Esophagus squamous epithelium (tissue), 5 donors: ENCODE measurements at places on chromosomes 5 and 9. TPM values are rescaled to one million over a fixed set of nuclear protein-coding genes. Genes with fewer than 3 reads are reported as not detected.

GRCh38 chr5:164735334-164735733, 1229.9 kb downstream of the MAT2B start:
- no peak for DNase-seq

- no peak for DNase-seq
Observed at GRCh38 chr9:69234683-69235082, 60.6 kb downstream of the TJP2 start.

Gene PCDHB5
- total RNA-seq, result 1.3 TPM

Gene GM2A
- total RNA-seq, result 114 TPM

GRCh38 chr5:43232943-43233833, 41.2 kb downstream of the NIM1K start:
- DNase-seq, result no peak

DNA sequence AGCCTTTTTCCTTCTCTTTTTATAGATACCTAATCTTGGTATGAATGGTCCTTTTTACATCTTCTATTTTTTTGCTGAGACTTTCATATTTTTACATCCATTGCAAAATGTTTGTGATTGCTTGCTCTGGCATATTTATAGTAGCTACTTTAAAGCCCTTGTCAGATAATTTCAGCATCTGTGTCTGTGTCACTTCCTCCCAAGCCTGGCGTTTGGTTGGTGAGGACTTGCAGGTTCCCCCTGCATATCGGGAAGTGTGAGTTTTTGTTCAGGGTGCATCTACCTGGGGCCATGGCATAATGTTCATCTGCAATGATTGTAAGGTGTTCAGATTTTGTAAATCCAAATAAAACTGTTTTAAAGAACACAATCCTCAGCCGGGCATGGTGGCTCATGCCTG, 8.9 kb downstream of the FBXW5 start:
- no peak for DNase-seq

DNA sequence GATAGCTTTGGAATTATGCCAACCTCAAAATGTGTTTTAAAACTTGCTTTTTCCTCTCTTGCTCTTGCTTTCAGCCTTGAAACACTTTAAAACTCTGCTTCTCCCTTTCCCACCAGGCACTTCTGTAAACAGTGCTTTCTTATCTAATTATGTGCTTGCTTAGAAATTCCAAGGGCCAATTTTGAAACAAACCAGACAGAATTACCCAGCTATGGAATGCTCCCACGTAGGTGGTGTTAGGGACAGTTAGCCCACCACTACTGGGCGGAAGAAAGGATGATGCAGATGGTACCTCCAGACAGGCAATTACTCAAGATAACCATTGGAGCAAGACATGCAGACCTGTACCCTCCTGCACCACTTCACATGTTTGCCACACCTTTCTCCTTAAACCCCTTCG, 523.0 kb upstream of the PTPRD start:
- no peak for DNase-seq

Gene DCTN3
- total RNA-seq, result 95.0 TPM

DNA sequence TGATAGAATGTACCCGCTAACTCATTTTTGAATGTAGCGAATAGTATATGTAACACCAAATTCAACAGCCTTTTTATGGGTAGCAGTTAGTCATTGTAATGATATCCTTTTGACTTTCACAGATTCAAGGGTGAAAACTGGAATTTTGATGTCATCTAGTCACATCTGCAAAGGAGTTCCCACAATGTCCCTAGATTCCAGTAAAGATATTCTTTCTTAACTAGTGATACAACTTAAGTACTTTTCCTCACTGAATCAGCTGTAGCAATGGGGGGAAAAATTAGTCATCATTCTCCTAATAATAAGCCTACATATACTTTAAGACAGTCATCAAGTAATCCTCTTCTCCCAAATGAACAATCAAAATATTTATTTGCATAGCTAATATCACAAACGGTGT, 11.5 kb upstream of the SSBP2 start:
- DNase-seq, result no peak

DNA sequence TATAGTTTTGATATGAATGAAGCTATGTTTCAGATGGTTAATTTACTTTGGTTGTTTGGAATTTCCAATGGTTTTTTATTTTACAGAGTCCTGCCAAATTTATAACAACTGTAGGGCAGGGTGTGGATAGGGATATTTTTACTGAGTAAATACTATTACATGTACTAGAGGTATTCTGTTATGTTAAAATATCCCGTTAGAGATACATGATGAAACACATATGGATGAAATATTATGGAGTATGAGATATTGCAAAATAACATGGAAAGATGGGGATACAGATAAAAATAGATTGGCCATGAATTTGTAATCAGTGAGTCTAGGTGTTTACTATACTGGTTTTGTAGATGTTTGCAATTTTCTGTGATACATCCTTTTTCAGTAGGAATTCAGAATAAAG, 76.7 kb downstream of the RAB24 start:
- DNase-seq, result no peak

- DNase-seq, result no peak
Observed at GRCh38 chr5:14445576-14446290, 135.9 kb upstream of the OTULINL start.

Gene CAPSL
- total RNA-seq, result not detected

GRCh38 chr5:179367491-179367890, 22.2 kb upstream of the ADAMTS2 start:
- DNase-seq, result no peak

DNA sequence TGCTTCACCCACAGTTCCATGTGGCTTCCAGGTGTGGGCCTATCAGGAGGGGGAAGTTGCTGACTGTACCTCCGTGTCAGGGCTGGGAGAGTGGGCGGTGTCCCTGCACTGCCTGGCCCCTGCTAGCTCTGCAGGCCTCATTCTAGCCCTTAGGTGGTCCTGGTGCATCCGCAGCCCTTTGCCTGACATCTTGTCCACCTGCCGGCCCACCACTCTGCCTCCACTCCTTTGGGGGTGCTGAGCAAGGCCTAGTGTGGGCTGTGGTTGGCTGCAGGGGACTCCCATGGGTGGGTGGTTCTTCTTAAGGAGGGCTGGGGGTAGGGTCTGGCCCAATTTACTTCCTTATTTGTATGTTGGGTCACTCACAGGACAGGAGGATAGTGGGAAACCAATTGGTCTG, 66.9 kb downstream of the HSPA4 start:
- DNase-seq, result no peak

- DNase-seq, result no peak
Observed at GRCh38 chr5:54443270-54443669, 12.2 kb upstream of the HSPB3 start.

Gene TGFBI
- 7.3 TPM for total RNA-seq

- no peak for DNase-seq
Observed at GRCh38 chr5:131672776-131673175, 37.7 kb upstream of the RAPGEF6 start.

Gene C5orf63
- 4.0 TPM for total RNA-seq

Gene S100Z
- not detected for total RNA-seq

Gene HSPA5
- total RNA-seq, result 84.1 TPM

- DNase-seq, result no peak
Observed at GRCh38 chr9:8456344-8456743, 656.8 kb upstream of the DMAC1 start.

DNA sequence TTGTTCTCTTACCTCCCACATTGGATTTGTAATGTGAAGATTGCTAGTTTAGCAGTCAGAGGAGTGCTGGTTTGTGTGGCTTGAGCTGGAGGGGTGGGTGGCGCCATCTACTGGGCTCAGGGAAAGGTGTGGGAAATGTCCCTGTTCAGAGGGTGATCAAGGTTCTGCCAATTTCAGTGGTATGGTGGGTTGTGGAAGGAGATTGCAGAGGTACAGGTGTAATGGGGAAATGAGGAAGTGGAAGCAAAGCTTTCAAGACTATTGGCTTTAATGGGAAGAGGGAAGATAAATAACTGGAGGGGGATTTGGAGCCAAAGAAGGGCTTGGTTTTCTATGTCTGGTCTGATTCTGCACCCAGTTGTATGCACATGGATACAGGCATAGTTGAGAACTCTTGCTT, 76.4 kb downstream of the OSMR start:
- no peak for DNase-seq

GRCh38 chr5:129361441-129362025, 98.6 kb upstream of the ADAMTS19 start:
- no peak for DNase-seq

DNA sequence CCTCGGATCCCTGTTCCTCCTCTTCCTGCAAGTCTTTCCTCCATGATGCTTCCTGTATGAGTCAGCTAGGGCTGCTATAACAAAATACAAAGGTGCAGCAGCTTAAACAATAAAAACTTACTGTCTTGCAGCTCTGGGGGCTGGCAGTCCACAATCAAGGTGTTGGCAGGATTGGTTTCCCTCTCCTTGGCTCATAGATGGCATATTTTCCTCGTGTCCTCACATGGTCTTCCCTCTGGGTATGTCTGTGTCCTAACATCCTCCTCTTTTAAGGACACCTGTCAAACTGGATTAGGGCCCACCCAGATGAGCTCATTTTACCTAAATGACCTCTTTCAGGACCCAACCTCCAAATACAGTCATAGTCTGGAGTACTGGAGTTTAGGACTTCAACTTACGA, 117.5 kb downstream of the MED10 start:
- no peak for DNase-seq

GRCh38 chr9:77018058-77018968, 1.1 kb upstream of the FOXB2 start:
- DNase-seq, result no peak

- no peak for DNase-seq
Observed at GRCh38 chr5:77960863-77961396, 184.8 kb upstream of the TBCA start.

GRCh38 chr9:2723376-2724065, 6.2 kb downstream of the KCNV2 start:
- no peak for DNase-seq

Gene PCDHGC4
- 3.3 TPM for total RNA-seq

DNA sequence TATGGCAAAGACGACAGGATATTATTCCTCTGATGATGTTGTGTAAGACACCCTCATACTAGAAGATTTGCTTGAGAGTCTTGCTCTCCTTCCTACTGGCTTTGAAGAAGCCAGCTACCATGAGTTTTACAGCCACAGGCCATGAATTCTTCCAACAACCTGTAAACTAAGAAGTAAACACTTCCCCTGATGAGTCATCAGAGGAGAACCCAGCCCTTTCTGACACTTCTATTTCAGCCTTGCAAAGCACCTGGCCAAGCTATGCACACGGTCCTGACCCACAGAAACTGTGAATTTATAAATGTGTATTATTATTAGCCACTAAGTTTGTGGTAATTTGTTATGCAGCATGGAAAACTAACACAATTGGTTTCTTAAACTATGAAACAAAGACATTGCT, 288.8 kb upstream of the ADAMTSL1 start:
- DNase-seq, result no peak
